H54 (cell line): ENCODE measurements at places on chromosomes 1 and 21.

DNA sequence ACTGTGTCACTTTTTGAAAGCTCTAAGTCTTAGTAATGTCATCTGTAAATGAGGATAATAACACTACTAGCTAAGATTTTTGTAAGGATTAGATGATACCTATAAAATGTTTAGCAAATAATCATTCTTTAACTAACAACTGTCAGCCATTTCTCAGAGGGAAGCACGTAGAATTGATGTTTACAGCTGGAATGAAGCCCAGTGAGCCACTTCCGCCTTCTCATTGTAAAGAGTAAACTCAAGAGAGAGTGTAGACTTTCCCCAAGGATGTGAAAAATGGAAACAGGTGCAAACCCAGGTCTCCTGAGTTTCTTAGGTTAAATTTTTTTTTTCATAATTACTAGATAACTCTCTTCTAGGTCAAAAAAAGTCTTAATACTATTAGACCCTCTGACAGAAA is 4.9 kb downstream of the GREM2 start:
- DNase-seq, result no peak

- DNase-seq, result peak; percentile 94
These were observed at the start of gene MTF1 for GRCh38 chr1:37859507-37860345. Gene MTF1 (minus strand): TSS chr1:37859592. CDS start chr1:37857658, 1,934 bp downstream.

- no peak for DNase-seq
These were observed 29.3 kb downstream of the TMEM200B start for GRCh38 chr1:29094433-29094832.

- no peak for DNase-seq
These were observed 542.9 kb downstream of the PLPP3 start for GRCh38 chr1:56036479-56036878.

- no peak for DNase-seq
These were observed 8.1 kb downstream of the SLC44A3 start for GRCh38 chr1:94828251-94828650.

DNA sequence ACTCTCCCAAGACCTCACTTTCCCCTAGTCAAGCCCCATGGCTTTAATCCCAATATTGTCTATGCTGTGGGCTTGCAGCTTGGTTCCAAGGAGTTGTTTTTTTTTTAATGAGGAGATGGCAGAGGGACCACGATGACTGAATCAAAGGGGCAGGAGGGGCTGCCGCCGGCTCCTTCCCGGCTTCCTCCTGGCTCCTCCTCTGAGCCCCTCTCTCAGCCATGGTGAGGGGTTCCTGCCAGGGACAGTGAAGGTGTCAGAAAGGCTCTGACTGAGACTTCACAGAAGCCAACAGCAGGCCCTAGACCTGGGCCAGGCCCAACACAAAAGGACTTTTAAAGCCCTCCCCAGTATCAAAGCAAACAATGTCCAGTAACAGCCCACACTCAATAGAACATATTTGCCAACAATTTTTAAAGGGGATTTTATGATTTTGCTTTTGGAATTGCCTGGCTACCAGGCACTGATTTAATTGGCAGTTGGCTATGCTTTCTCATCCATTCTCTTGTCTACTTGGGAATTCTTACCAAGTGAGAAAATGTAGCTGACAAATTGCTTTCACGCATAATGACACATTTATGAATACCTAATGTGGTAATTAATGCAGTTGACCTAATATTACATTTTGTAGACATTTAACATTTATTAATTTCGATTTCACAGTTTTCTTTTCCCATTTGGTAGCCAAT is 54.2 kb downstream of the FBXO2 start:
- DNase-seq, result no peak

GRCh38 chr1:226549937-226550671 is 1.5 kb downstream of the STUM start:
- DNase-seq, result no peak

- no peak for DNase-seq
These were observed 2.9 kb upstream of the SH3D21 start for GRCh38 chr1:36303244-36303643.

DNA sequence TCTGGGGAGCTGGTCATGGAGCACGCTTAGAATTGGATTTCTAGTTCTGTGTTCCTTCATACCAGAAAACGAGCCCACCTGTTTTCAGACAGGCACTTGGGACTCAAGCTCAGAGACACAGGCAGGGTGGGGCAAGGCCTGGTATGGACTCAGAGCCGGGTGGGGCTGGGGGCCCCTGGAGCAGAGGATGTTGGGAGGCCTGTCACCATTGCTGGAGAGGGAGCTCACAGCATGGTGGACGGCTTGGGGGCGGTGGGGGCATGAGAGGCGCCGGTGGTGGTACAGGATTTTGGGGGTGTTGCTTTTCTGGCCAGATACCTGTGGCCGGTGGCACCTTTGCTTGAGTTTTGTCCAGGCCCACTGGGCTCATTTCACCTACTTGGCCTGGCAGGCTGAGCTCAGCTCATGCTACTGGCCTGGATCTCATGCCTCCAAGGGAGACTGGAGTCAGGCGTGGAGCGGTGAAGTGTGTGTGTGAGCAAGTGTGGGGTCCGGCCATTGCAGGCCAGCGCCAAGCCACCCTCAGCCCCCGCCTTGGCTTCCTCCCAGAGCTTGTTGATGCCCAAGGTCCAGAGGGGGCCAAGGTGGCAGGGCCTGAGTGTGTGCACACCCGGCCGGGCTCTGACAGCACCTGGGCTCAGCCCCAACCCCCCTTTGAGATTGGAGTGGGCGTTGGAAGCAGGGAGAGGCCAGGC is 8.7 kb downstream of the SLX9 start:
- DNase-seq, result no peak

DNA sequence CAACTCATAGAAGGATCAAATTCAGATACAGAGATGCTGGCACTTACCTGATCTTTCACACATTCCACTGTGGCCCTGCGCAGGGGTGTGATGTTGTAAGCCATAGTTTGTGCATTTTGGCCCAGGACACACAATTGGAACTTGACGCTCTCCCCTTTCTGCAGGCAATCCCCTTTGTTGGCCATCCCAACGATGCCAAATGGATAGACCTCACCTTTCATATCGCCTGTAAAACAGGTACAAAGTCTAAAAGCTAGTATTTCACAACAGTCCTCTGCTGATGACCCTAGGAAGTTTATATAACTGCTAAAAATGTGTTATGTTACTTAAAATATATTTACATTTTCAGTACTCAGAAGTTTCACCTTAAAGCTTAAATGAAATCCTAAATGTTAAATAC is 3.9 kb upstream of the NRAS start:
- no peak for DNase-seq

DNA sequence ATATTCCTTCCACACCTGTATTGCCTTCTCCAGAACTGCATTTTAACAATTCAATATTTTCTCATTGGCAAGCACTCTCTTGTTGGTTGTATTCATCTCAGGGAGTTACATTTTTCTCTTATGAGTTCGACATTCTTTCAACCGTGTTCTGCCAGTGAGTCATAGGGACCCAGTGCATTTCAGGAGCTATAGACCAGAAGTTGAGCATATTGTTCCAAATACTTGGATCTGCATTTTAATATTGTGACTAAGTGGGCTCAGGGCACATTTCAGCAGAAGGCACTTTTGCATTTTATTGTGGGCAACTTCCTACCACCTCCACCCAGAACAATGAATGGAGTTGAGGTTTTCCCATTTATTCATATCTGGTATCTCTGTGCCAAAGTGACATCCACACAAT is 132.8 kb downstream of the TNFSF18 start:
- peak; percentile 50 for DNase-seq

DNA sequence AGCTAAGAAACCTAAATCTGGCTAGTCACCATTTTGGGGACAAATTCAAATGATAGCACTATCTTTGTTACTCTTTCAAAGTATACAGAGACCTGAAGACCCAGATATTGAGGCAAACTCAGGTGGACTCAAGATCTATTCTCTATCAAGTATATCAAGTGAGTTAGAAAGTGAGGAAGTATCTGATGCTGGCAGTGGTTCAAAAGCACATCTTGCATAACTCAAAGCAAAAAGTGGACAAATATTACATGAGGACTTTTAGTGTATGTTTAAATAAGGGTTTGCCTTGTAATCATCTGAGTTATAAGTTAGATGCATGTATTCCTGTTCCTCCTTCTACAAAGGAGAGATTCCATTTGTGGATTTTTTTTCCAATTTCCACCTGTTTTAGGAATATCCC is 338.4 kb downstream of the DISC1 start:
- no peak for DNase-seq

DNA sequence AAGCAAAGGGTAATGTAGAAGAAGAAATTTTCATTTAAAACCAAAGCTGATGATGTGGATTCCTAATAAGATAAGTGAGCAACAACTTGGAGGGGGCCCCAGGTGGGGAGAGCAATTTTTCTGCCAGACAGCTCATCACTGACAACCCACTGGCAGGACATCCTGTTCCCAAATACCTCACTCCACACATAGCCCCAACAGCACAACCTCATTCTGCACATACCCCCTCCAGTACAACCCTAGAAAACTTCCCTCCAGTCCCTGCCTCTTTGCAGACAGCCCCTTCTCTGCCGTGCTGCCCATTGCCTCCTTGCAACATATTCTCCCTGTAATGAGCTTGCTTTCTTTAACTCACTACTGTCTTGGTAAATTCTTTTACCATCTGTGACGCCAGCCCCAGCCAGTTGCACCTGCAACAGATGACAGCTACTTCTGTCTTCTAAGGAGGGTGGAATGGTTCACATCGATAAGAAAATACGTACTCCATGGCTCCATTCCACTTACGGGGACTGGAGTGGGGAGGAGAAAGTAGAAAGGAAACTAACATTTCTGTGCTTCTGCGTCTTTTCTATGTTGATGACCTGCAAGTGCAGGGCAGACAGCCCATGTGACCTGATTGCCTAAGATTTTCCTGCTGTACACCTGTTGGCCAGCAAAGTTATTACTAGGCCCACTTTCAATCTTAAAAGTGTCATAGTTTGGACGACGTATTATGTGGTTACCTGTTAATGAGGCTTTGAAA is 14.7 kb downstream of the RHEX start:
- DNase-seq, result no peak

DNA sequence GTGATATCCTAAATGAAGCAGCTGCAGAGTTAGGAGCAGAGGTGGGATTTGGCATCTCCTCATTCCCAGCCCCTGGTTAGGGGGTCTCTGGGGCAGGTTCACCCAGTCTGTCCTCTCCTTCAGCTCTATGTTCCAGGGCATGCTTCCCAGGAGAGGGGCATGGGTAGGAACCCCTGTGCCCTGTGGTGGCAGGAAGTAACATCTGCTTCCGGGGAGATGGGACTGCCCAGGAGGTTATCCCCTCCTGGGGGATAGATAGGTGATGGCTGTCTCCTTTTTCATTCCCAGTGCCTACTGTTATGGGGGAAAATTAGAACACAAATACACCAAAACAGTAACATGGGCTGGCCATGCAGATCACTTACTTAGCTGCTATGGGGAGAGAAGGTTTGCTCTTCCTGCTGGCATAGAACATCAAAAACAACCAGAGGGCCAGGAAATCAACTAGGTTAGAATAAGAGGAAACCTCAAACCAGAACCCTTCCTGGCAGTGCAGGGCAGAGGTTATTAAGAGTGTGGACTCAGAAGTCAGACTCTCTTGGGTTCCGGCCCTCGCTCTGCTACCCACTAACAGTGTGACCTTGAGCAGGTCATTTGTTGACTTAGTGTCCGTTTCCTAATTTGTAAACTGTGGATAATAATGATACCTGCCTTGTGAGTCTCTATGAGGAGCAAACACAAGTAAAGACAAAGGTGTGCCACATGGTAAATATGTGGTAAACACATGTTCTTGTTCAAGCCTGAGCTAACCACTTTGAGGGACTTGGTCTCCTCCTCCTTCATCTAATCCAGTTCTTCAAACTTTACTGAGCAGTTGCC is 157.8 kb upstream of the JUN start:
- DNase-seq, result no peak

- no peak for DNase-seq
These were observed 15.4 kb downstream of the COL18A1 start for GRCh38 chr21:45420061-45421041.

DNA sequence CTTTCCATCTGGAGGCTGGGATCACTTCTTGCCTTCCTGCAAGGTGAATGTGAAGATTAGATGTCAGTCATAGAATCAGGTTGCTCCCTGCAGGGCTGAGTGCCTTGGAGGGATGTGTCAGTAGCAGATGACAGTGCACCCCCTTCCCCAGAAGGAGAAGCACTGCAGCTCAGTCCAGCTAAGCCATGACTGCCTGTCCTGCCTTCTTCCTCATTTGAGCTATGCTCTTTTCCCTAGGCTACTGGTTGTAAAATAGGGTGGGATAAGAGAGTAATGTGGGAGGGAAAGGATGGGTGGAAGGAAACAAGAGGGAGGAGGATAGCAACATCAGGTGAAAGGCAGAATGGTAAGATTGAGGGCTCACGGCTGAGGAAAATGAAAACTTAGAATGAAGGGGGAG is 11.1 kb upstream of the FABP3 start:
- no peak for DNase-seq

GRCh38 chr1:246212013-246212412 is 295.1 kb downstream of the SMYD3 start:
- no peak for DNase-seq

GRCh38 chr21:28237661-28238060 is 755.0 kb downstream of the LTN1 start:
- DNase-seq, result no peak
